WTC11 (cell line): ENCODE measurements at places on chromosomes 13 and 19. TPM values are rescaled to one million over a fixed set of nuclear protein-coding genes. Genes with fewer than 3 reads are reported as not detected.

DNA sequence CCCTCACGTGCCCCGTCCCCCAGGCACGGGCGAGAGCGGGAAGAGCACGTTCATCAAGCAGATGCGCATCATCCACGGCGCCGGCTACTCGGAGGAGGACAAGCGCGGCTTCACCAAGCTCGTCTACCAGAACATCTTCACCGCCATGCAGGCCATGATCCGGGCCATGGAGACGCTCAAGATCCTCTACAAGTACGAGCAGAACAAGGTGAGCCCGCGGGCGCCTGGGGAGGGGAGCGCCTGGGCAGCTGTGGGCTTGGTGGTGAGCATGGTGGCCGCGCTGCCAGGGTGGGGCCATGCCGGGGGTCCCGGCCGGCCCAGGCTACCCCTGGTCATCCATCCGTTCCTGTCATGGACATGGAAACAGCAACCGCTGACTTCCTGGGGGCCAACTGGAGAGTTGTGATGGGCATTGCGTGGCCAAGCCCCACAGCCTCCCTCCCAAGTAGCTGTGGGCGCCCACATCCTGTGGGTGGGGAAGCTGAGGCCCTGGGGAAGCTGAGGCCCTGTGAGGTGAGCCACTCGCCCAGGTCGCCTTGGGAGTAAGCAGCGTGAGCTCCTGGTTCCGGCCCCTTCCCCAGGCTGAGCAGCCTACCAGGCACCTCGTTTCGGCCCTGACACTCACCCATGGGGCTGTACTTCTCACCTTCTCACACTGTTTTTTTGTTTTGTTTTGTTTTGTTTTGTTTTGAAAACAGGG is 16.1 kb downstream of the GNA11 start:
- no peak for DNase-seq

GRCh38 chr13:90880790-90881189 is 466.7 kb upstream of the MIR17HG start:
- no peak for DNase-seq

DNA sequence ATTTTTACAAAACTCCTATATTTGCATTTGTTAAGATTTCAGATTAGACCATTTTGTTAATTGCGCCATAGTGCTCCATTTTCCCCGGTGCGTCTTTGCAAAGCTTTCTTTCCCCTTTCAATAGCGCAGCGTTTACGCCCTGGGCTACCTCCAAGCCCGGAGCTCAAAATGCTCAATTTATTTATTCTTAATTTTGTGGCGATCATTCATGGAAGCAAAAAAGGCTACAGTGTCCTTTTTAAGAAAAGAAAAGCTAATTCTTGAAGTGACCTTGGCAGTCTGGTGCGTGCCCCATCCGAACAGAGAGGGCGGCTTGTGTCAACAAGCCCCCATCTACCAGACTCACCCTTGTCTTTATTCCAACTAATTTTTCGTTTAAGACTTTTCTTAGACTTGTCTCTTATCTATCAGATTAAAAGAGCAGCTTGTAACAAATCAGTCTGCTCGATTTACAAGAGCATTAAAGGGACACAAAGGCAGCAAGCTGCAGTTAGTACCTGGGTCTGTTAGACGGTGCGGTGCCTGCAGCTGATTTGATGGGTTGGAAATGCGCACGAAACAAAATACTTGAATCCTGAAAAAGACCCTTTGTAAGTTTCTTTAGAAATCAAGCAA is 30.1 kb downstream of the GSX1 start:
- DNase-seq = no peak

GRCh38 chr19:16078759-16079707 is 2.7 kb downstream of the TPM4 start:
- DNase-seq = no peak

Gene KCNJ14
- total RNA-seq = 1.1 to 1.4 TPM (median 1.1 TPM) in 3 replicates
